Activated T-helper 9 cell treated with anti-CD3 and anti-CD28 coated beads, Interleukin-2, amount 50 U/mL, for 16 hours (primary cell): ENCODE measurements at places on chromosomes 16 and 17.

- no peak for DNase-seq
Observed at GRCh38 chr16:53503991-53504663, 1.1 kb upstream of the AKTIP start.

- no peak for DNase-seq
Observed at GRCh38 chr16:61678182-61678581, 358.1 kb downstream of the CDH8 start.

GRCh38 chr16:84380405-84380804 lies 12.1 kb downstream of the ATP2C2 start:
- DNase-seq: no peak

- peak; percentile 62 for DNase-seq
Observed at GRCh38 chr16:4402439-4403132, 13.8 kb downstream of the CORO7 start.

- peak; percentile 46 for DNase-seq
Observed at GRCh38 chr17:42276359-42276608, at the start of gene STAT5B. Gene STAT5B, minus strand, starts transcription at chr17:42276391. Its CDS starts 44,264 bp downstream, at chr17:42232127.

GRCh38 chr16:22239131-22239805 lies 33.2 kb downstream of the EEF2K start:
- no peak for DNase-seq
